ENCODE measurements at places on chromosomes 5 and 9.
A peak's percentile ranks its signal among the peaks of the same experiment; 100 is the strongest.

DNA sequence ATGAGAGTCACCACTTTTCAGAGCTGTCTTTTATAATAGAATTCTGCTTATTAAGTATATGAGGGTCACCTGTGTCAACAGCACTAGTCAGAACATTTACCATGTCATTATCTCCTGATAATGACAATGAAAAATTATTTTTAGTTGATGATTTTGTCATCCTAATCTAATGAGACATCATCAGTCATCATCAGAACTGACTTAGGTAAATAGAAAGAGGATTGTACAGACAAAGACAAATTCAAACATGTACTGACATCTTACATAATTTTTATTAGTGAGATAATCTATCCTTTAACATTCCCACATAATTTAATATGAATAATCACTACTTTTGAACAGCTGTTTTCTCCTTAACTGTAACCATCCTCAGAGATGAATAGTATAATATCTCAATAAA lies 22.6 kb downstream of the CDH9 start:
- no peak for DNase-seq

DNA sequence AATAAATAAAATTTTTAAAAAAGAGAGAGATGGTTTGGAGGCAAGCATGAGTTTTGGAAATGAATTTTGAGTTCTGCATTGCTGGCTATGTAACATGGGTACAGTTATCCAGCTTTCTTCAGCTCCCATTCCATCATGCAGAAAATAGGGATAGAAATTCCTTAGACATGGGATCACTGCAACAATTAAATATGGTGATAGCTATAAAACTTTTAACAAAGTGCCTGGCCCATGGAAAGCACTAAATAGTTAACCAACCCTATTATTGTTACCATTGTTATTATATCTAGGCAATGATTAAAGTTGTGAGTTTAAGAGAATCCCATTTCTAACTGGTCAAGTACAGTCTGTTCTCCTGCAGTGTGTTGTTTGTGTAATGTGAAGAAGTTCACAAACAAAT lies 115.4 kb upstream of the GAS1 start:
- DNase-seq = no peak

GRCh38 chr5:107402434-107403227 lies 268.1 kb downstream of the EFNA5 start:
- no peak for DNase-seq

GRCh38 chr5:126692971-126693370 lies 84.0 kb upstream of the LMNB1 start:
- DNase-seq = peak; percentile 86

GRCh38 chr9:26956860-26957233 lies 635 bp downstream of the IFT74 start:
- DNase-seq = no peak

DNA sequence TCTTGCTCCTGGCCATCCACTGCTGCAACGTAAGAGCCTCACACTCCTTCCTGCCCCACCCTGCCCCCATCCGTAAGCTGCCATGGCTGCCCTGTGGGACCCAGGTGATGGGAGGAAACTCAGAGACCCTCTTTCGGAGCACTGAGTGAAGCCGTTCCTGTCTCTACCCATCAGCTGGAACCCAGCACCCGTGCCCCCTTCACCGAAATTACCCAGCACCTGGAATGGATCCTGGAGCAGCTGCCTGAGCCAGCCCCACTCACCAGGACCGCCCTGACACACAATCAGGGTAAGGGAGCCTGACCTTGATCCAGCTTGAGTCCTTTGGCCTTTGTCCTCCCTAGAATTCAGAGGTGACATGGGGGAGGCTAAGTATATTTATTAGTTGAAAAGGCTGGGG lies 3.2 kb downstream of the TESK1 start:
- no peak for DNase-seq

GRCh38 chr5:154521756-154522155 lies 43.7 kb upstream of the HAND1 start:
- no peak for DNase-seq

DNA sequence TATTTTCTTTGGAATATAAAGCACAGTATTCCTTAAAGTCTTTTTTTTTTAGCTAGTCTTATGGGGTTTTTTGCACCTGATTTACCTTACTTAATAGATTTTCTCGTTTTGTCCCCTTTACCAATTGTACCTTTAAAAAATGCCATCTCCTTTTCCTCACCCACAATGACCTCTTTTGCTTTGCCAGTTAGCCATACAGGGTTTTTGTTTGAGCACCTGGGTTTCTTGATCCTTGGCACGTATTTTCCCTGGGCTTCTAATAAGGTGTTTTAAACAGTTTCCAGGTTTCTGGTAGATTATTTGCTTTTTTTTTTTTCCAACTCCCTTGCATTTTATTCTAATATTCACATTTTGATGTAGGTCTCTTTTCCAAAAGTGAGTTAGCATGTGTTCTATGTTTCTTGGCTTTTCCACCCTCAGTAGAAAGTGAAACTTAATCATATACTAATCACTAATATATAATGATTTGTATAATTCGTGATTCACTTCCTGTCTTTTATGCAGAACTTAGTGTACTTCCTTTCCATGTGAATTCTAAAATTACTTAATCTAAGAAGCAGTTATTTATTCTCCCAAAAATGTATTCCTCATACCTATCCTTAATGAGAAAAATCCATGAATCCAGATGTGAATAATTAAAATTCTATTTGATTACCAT lies 673.9 kb upstream of the RGMB start:
- DNase-seq = no peak

GRCh38 chr9:126981218-126981617 lies 66.6 kb downstream of the RALGPS1 start:
- no peak for DNase-seq
